ENCODE measurements at places on chromosomes 13 and 19. TPM values are rescaled to one million over a fixed set of nuclear protein-coding genes. Genes with fewer than 3 reads are reported as not detected.

Gene WDR62
- total RNA-seq: 6.1 TPM

Gene SMIM44
- not detected for total RNA-seq

Gene ZNF285
- 1.1 TPM for total RNA-seq

Gene SEMA6B
- total RNA-seq: 4.5 TPM

Gene ATP4B
- total RNA-seq: not detected

Gene TRPC4
- total RNA-seq: 13.3 TPM

Gene TEX101
- not detected for total RNA-seq

Gene ZNF8
- 3.0 TPM for total RNA-seq

Gene RYR1
- total RNA-seq: not detected

Gene SMARCA4
- total RNA-seq: 134 TPM

Gene IGFL1
- not detected for total RNA-seq

Gene TEX26
- total RNA-seq: not detected

Gene C13orf42
- total RNA-seq: not detected

Gene KLHL1
- total RNA-seq: not detected

Gene BRME1
- 5.1 TPM for total RNA-seq

Gene CCNE1
- total RNA-seq: 11.3 TPM

Gene PET100
- 0.39 TPM for total RNA-seq

Gene CRX
- not detected for total RNA-seq

Gene CA11
- 1.3 TPM for total RNA-seq

Gene CKM
- total RNA-seq: not detected

Gene CDX2
- 0.07 TPM for total RNA-seq

Gene PGLYRP1
- not detected for total RNA-seq

Gene TUBB4A
- 0.03 TPM for total RNA-seq

Gene GNG14
- total RNA-seq: not detected

Gene OXGR1
- not detected for total RNA-seq

Gene IL12RB1
- not detected for total RNA-seq

Gene BRCA2
- 6.1 TPM for total RNA-seq

Gene ZNF560
- not detected for total RNA-seq

Gene PRX
- total RNA-seq: 6.3 TPM

Gene CNN1
- total RNA-seq: 0.46 TPM

Gene VSTM1
- not detected for total RNA-seq

Gene FAM83E
- total RNA-seq: not detected

Gene CYP4F2
- not detected for total RNA-seq

Gene MUC16
- total RNA-seq: not detected

Gene CFAP97D2
- total RNA-seq: not detected

Gene DNAAF3
- total RNA-seq: 2.7 TPM

Gene GJA3
- 3.3 TPM for total RNA-seq

Gene CALR3
- not detected for total RNA-seq

Gene ZNF699
- total RNA-seq: 4.3 TPM

Gene ZNF578
- 0.07 TPM for total RNA-seq

Gene ERICH6B
- not detected for total RNA-seq

Data from MG63 (cell line).